ENCODE measurements at places on chromosomes 4 and X.
A peak's percentile ranks its signal among the peaks of the same experiment; 100 is the strongest.

- no peak for DNase-seq
Measured at GRCh38 chr4:104772849-104773248, 278.2 kb upstream of the CXXC4 start.

DNA sequence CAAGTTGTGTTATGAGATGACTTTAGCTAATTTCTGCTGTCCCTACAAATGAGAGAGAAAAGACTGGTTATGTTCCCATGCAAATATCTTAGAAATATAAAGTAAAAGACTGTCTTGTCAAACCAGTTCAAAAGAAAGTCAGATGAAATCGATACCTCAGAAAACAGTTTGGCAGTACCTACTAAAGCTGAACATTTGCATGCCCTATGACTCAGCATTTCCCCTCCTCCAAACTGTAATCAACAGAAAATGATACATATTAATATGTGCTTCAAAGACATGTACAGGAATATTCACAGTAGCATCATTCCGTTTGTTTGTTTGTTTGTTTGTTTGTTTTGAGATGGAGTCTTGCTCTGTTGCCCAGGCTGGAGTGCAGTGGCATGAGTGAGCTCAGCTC lies 90.3 kb downstream of the ARX start:
- peak; percentile 0 for DNase-seq

DNA sequence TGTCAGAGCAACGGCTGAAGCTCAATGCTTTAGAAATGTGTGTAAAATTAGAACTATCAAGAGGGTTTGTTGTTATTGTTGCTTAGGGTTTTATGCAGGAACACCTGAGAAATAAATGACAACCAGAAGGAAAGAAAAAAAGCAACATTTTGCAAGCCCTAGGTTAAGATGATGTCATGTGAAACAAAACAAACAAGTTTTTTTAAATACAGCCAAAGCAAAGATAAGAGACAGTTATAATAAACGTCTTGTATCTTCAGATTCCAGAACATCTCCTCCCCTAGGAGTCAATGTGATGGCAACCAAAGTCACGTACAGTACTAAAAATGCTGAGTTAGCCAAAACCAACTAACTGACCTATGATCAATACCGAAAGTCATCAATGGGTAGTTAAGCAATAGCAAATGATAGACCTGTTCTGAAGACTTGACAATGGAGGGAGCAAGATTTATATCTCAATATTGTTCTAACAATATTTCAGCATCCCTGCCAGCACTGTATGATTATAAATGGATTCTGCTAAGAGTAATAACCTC lies 55.3 kb upstream of the NOCT start:
- no peak for DNase-seq

GRCh38 chrX:71291381-71291780 lies 7.9 kb downstream of the NONO start:
- peak; percentile 4 for DNase-seq

DNA sequence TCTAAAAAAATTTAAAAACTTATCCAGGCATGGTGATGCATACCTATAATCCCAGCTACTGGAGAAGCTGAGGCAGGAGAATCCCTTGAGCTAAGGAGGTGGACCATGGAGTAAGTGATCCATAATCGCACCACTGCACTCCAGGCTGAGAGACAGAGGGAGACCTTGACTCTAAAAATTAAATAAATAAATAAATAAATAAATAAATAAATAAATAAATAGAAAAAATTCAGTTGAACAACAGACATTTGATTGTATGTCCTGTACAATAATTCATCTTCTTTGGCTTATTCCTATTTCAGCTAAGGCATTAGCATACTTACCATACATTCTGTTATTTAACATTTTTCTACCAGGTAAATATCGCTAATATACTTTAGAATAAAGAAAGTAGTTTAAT lies 726.1 kb upstream of the GALNTL6 start:
- no peak for DNase-seq

- no peak for DNase-seq
Measured at GRCh38 chr4:15971068-15971801, 8.3 kb upstream of the FGFBP2 start.

DNA sequence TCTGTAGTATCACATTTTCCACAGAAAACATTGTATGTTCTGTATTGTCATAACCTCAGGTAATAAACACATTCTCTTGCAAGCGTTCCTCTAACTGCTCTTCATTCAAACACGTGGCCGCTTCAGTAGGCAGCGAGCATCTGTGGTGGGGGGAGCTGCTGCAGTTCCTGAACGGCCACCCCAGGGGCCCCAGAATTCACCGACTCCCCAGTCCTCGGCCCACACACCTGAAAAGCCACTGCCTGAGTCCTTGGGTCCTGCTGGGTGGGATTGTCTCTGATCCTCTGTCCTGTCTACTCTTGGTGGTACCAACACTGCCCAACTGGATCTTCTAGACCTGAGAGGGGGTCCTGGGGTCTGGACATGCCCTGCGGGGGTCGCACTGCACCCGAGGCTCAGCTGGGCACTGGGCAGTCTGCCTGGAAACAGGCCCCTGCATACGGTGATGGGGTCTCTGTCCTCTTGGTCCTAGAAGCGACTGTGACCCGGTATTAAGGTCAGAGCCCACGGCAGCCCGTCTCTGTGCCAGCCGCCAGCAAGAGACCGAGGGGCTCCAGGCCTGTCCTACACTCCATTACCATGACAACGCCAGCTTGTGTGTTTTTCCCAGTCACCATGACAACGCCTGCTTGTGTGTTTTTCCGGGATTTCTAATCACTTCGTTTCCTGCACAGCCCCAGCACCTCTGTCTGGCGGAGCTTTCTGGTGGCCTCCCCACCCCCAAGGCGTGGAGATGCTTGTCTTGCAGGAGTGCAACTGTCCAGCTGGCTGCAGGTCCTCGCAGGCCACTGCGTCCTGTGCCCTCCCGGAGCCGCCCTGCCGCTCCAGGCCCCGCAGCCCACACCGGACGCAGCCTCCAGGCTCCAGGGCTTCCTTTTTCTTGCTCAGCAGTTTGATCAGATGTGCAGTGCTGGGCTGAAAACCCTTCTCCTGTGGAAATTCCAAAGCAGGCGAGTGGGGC lies 16.0 kb downstream of the CTBP1 start:
- DNase-seq, result peak; percentile 16

DNA sequence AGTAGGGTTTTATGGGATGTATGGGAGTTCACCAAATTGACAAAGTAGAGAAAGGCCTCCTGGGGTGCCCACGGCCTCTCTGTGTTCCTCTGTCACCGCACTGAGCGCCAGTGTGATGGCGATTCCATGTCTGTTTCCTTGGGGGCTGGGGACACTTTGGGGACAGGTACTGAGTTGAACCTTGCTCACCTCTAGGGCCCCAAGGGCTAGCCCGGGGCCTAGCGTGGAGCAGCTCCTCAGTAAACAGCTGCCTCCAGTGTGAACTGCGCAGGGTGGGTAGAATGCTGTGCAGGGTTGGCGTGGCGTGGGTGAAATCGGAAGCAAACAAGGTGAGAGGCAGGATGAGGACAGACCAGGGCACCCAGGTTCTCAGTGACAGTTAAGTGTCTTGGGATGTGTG lies 97.8 kb downstream of the PPP2R2C start:
- DNase-seq, result no peak

- peak; percentile 73 for DNase-seq
Measured at GRCh38 chrX:40996886-40997530, 88.2 kb upstream of the USP9X start.

- DNase-seq, result peak; percentile 75
Measured at GRCh38 chr4:139609647-139610046, 53.6 kb upstream of the SETD7 start.

GRCh38 chr4:189090174-189090814 lies 850.4 kb upstream of the FRG1 start:
- DNase-seq, result peak; percentile 12

GRCh38 chrX:45614853-45615252 lies 414.2 kb upstream of the DIPK2B start:
- DNase-seq, result no peak

DNA sequence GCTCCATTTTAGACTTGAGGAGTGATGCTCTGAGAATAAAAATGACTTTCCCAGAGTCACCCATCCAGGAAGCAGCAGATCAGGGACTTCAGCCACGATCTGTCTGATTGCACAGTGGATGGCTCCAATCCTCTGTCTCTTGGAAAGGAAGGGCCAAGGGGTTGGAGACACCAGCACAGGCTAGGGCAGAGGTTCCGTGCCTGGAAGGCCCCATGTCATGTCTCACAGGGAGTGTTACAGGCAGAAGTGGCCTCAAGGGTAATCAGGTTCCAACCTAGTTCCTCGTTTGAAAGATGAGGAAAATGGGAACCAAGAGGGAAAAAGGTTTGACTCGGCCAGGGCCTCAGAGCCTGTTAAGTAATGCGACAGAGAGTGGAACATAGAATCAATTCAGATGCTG lies 160.0 kb downstream of the EFNB1 start:
- no peak for DNase-seq

DNA sequence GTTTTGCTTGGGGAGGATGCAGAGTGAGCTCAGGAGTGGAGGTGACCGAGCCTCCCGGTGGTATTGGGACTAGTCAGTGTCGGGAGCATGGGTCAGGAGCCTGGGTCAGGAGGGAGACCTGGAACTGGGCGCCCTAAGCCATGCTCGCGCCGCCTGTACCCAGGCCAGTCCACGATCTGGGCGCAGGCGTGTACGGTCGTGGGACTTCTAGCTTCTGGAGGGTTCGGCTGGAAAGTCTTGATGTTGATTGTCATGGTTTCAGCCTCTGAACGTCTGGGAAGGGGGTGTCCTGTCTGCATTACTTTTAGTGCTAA lies 244 bp downstream of the EIF2S3 start:
- no peak for DNase-seq

- DNase-seq, result peak; percentile 74
Measured at GRCh38 chr4:150264595-150265161, 186.4 kb downstream of the DCLK2 start.

DNA sequence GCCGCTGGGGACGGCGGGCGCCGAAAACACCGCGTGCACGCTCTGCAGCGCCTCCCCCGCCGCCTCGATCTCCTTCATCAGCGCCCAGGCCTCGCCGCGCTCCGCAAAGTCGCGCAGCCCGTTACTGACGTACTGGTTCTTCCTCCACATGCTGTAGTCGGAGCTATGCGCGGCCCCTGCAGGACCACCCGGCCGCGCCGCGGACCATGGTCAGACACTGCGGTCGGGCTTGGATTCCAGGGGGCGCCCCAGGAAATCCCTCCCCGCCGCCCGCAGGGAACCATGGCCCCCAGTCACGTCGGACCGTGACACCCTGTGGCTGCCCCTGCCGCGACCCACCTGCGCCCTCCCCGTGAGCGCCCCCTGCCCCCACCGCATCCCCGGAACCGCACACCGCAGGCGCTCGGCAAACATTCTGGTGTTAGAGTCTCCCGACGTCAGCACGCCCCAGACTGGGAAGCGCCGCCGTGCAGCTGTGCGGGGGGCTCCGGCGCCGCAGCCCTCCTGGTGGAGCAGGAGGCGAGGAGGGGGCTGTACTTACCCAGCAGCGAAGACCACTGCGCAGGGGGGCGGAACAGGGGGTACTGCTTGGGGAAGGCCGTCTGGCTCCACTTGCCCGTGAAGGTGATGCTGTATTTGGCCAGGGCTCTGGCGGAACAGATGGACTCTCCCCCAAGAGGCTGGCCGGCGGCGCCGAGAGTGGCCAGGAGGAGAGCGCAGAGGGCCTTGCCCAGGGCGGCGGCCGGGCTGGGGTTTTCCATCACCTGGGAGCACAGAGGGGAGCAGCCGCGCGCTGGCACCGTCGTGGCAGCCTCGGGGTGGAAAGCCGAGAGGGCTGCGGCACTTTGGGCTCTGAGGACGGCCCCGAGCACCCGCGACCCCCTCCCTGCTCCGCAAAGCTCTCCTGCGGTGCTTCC lies 814 bp downstream of the SPON2 start:
- peak; percentile 11 for DNase-seq

DNA sequence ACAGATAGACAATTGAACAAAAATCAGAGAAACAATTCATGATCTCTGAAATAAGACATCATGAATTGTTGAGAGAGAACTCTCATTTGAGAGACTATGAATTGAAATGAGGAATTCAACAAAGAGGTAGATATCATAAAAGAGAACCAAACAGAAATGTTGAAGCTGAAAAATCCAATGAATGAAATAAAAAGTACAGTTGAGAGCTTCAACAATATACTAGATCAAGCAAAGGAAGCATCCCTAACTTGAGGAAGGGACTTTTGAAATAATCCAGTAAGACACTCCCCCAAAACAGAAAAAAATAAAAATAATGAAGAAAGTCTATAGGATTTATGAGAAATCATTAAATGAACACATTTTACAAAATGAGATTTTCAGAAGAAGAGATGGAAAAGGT lies 310.0 kb upstream of the PCDH10 start:
- no peak for DNase-seq

DNA sequence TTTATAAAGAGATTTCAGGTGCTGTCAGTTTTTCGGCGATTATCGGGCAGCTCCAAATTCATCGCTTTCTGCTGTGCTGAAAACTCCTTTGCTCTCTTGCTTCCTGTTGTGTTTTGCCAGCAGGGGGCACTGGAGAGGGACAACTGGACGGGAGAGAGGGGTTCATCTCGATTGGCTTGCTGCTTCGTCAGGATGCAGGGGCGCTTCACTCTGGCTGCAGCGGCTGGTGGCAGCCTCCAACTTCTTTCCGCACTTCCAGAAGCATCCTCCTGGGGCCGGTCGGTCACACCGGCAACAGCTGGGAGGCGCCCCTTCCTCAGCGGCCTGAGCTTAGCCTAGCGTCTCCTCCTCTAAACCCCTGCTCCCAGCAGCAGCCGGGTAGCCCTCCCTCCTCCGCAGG lies 29.5 kb downstream of the MSL3 start:
- peak; percentile 45 for DNase-seq

- no peak for DNase-seq
Measured at GRCh38 chr4:87166296-87166854, 54.0 kb downstream of the KLHL8 start.

GRCh38 chrX:70046978-70047377 lies 2.8 kb downstream of the AWAT2 start:
- DNase-seq, result peak; percentile 74

DNA sequence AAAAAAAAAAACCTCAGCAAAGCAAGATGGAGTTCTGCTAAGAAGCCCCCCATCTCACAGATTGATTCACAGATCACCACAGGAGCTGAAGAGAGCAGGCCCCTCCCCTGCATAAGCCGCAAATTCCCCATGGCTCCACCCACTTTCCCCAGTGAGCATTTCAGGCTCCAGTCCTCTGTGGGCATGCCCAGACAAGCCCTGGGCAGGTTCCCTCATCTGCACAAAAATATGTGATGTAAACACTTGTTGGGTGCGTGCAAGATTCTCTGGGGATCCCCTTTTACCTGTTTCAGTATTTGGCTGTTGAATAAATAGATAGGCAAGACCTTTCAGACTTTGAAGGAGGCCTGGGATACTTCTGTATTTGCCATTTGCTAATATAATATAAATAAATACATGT lies 514.3 kb downstream of the PCDH7 start:
- no peak for DNase-seq
